ENCODE measurements at places on chromosomes 1 and 21.
A peak's percentile ranks its signal among the peaks of the same experiment; 100 is the strongest.

- peak; percentile 86 for DNase-seq
These were observed 25.7 kb downstream of the GPR161 start for GRCh38 chr1:168110896-168111545.

DNA sequence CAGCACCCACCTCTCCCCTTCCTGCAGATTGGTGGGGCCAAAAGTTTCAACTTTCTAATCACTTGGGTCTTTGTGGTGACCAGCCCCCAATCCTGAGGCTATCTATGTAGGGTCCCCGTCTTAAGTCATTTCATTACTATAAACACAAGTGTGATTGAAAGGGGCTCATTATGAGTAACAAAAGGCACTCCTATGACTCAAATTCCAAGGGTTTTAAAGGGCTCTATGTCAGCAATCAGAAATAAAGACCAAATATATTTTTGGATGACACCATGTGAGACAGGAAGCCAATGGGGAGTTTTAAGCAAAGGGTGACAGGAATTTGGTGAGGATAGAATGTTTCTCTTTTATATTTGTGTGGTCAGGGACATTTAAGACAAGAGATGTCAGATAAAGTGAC is 6.2 kb downstream of the ERO1B start:
- DNase-seq: no peak

GRCh38 chr1:8061673-8062386 is 35.7 kb upstream of the ERRFI1 start:
- peak; percentile 69 for DNase-seq

GRCh38 chr1:207317561-207317960 is 3.9 kb upstream of the CD55 start:
- DNase-seq: no peak

- no peak for DNase-seq
These were observed 62.3 kb downstream of the GRIK3 start for GRCh38 chr1:36971852-36972618.

GRCh38 chr1:54882519-54882918 is 4.5 kb downstream of the DHCR24 start:
- DNase-seq: no peak
